GM12864 (cell line): ENCODE measurements at places on chromosomes 16 and 17.

DNA sequence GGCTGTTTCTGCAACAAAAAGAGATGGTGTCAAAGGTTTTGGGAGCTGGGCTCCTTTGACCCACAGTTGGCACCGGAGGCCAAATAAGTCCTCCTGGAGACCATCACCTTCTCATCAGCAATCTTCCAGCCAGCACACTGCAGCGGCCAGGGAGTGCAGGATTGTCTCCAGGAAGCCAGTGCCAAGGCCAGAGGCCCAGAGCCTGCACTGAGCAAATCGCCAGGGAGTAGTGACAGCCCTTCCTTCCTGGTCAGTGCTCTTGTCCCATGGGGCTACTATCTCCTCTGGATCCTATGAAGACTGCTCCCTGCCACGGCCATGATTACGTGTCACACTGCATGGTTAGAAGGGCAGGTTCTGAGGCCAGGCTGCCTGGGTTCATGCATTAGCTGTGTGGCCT is 134.3 kb upstream of the CRHR1 start:
- DNase-seq: no peak

DNA sequence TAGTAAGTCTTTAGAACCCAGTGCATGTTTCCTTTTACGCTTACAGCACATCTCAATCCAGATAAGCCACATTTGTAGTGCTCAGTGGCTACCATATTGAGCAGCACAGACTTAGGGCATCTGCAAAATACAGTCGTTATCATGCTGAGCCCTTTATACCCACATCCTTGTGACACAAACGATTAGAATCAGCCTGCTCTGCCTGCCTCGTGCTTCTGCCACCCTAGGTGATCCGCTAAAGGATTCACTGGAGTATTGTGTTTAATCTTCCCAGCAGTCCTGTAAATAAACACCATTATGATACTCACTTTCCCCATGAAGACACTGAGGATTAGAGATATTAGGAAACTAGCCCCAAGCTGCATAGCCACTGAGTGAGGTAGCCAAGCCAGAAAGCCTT is 51.3 kb upstream of the FA2H start:
- no peak for DNase-seq

DNA sequence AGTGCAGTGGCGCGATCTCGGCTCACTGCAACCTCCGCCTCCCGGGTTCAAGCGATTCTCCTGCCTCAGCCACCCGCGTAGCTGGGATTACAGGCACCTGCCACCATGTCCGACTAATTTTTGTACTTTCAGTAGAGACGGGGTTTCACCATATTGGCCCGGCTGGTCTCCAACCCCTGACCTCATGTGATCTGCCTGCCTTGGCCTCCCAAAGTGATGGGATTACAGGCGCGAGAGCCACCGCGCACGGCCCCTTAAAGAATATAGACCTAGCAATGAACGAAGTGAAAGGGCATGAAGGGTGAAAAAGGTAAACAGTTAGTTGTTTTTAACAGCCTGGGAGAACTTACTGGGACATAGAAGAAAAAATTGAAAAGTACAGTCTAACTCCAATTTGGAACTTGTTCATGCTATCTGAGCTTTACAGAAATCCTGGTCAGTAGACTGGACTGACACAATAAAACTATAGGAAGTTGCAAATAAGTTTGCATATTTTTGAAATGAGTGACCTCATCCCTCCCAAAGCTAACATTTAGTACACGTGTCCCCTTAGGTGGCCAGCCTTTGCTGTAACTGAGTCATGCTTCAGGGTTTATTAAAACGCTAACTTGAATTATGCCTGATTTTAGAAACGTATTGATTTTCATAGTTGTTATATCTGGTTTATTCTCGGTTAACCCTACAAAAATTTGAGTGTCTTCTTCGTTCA is 1.8 kb downstream of the COG1 start:
- DNase-seq: no peak

DNA sequence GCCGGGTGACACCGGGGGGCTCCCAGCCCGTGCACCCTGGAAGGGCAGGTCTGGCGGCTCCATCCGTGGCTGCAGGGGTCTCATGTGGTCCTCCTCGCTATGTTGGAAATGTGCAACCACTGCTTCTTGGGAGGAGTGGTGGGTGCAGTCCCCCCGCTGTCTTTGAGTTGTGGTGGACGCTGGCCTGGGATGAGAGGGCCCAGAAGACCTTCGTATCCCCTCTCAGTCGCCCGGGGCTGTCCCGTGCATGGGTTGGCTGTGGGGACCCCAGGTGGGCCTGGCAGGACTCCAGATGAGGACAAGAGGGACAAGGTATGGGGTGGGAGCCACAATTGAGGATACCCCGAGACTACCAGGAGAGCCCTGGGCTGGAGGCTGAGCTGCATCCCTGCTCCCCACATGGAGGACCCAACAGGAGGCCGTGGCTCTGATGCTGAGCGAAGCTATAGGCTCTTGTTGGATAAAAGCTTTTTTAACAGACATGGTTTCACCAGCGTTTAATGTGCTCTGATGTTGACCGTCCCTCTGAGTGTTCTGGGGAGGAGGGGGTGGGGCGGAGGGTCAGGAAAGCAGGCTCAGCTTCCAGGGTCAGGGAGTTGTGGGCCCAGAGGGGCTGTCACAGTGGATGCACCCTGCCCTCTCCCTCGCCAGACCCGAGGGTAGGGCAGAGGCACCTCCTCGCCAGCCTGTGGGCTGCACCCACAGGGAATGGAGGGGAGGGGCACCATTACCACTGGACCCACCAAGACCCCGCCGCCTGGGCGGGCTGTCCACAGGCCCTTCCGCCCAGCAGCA is 5.4 kb downstream of the SPATA2L start:
- no peak for DNase-seq

DNA sequence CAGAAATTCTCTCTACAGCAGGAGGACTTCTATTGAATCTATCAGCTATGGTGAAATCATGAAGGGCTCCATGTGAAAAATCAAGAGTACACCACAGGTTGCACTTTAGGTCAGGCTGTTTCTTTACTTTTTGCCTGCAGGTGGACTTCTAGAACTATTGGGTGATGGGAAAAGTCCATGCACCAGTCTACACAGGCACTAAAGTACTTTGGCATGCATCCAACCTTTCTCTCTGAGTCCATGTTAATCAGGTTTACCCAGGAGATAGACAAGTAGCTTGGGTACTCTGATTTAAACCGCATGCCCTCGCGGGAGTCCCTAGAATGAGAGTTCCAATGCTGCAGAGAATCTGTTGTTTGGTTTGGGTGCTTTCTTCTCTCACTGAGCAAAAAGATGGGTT is 9.1 kb upstream of the ANKFN1 start:
- no peak for DNase-seq

DNA sequence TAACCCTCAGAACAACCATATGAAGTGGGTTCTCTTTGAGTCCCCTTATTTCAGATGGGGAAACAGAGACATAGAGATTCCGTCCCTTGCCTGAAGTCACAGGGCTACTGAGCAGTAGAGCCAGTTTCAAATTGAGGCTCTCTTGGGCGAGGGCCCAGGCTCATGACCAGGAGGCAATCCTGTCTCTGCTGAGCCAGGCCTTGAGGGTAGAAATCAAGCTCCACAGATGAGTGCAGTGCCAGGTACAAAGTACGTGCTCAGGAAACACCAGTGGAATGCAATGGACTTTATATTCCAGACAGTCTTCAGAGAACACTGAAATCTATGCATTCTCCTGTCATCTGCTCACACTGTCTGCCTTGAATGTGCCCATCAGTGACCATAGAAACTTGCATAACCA is 291.7 kb upstream of the MAF start:
- no peak for DNase-seq
